ENCODE measurements at places on chromosomes 3 and 15.

DNA sequence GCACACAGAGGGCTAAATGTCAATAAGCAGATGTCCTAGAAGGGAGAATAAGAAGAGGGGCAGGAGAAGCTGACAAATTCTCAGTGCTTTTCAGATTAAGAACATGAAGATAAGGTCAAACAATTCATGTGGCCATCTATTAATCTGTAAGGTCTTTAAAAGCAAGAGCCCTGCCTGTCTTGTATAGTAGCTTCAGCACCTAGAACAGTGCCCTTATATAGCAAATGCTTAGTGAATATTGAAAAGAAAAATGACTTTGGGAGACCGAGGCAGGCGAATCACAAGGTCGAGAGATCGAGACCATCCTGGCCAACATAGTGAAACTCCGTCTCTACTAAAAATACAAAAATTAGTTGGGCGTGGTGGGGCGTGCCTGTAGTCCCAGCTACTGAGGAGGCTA is 18.1 kb downstream of the SNTN start:
- DNase-seq: no peak

GRCh38 chr3:129673012-129673411 is 66.5 kb upstream of the PLXND1 start:
- DNase-seq: no peak

GRCh38 chr3:187975561-187976364 is 178.2 kb upstream of the LPP start:
- DNase-seq: peak; percentile 51

DNA sequence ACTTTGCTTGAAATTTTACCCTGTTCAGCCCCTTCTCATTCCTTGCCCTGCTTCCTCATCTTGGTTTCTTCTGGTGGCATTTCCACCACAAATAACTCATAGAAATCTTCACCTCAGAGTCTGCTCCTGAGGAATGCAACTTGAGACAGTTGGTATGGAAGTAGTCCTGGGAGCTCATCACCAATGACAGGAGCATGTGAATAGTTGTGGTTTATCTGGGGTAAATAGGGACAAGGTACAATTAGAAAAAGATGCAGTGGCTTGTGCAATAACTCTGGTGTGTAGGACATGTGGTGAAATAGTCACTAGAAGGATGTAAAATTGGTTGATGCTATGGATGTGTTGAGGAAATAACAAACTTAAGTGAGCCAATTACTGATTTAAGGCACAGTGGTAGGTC is 72.7 kb upstream of the CHRNA7 start:
- DNase-seq: no peak

- DNase-seq: no peak
These were observed 43.5 kb downstream of the UBE2E2 start for GRCh38 chr3:23246651-23247050.

GRCh38 chr15:99050328-99050980 is 42.9 kb upstream of the PGPEP1L start:
- DNase-seq: no peak

DNA sequence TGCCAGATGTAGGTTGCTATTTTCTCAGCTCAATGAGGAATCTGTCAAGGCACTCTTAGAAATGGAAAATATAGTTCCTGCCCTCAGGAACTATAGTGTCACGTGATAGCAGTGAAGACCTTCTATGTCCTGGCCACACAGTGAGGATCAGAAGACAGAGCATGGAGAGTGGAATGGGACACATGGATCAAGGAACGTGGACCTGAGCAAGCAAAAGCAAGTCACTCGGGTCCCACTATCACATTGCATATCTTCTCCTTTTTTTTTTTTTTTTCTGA is 21.2 kb downstream of the SMAD3 start:
- no peak for DNase-seq

DNA sequence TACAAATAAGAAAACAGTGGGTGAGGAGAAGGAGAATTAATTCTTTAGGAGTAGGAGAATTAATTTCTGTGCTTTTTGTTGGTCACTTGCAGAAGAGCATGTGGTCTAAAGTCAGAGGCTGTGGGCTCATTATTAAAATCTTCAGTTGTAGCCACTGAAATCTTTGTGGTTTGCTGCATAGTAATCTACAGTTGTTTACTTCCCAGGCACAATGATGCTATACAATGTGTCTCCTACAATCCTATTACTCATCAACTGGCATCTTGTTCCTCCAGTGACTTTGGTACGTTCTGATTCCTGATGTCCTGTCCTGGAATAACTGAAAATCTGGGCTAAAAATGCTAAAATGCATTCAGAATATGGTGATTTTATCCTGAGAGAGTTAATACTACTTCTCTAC is 21.0 kb downstream of the IFT122 start:
- DNase-seq: peak; percentile 20

GRCh38 chr3:184748219-184749135 is 36.6 kb upstream of the MAGEF1 start:
- DNase-seq: no peak

- DNase-seq: no peak
These were observed 518 bp downstream of the OXSR1 start for GRCh38 chr3:38165722-38166387.
